ENCODE measurements at places on chromosomes 3 and 15.

- DNase-seq, result no peak
Observed at GRCh38 chr15:89665449-89666181, 10.3 kb upstream of the KIF7 start.

DNA sequence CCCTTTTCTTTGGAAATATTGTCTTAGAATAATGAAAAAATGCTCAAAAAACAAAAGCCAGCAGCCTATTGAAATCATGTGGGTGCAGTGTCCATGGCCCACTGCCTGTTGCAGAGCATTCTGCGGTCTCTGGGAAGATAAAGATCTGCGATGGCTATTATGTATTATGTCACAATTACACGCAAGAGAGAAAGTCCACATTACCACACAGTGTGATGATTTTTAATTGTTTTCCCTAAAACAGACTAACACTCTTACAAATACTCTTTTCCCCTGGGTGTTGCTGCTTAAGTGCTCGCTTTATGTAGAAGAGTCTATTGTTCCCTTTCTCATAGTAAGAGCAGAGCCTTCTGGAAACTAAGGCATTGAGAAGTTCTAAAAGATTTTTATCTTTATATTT lies 32.2 kb downstream of the SSR3 start:
- no peak for DNase-seq

GRCh38 chr15:32885713-32886112 lies 167.9 kb downstream of the GREM1 start:
- DNase-seq, result no peak

DNA sequence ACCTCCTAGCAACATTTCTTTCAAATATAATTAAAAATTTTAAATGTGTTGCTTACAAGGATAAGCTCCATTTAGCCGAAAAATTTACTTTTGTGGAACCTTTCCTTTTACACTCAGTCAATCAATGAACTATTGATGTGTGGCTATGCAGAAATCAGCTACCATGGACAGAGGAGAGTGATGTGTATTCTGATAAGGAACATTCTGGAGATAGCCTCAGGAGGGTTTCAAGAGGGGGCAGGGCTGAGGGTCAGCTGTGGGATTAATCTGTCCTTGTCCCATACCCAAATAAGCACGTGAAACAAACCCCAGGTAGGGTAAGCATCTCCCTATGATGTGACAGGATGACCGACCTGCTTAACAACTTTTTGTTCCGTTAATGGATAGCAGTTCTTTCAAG lies 192.6 kb upstream of the PROK2 start:
- no peak for DNase-seq

DNA sequence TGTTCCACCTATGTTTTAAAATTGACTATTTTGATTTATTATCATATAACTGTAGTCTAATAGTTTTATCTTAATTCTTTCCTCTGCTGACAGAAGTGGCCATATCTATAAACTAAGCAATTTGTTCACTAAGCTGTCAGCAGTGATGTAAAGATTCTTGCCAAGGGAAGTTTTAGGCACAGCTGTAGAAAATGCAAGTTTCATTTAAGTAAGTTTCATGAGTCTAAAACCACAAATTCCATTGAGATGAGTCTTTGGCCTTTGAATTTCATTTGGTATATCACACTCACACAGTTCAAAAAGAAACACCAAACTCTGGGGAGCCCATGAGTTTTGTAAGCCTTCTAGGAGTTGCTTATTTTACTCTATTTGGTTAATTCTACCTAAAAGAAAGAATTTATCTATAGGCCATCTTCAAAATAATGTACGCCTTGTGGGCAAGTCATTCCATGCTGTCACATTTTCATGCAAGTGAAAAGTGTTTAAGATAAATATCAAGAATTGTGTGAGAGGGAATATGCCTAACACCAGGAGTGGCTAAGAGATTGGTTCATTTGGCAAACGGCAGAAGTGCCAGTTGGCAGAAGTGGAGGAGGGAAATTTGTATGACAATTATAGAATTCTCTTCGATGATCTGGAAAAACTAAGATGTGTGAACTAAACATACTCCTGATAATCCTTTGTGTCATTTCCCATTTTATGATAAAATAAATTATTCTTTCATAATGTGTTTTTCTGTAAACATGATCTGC lies 292.9 kb downstream of the ZIC4 start:
- no peak for DNase-seq

DNA sequence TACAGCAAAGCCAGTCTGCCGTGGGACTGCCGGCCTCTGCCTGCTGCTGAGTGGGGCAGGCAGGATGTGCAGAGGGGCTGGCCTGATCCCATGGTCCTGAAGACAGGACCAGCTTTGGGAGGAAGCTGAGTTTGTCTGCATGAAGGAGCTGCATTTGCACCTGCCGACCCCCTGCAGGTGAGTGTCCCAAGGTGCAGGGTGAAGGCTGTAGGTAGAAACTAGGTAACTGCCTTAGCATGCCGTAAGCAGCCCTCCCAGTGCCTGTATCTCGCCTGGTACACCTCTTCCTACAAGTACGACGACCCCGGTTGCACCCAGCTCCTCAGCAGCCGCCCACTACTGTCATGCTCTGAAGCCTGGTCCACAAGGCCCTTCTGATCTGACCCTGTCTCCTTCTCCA lies 34.9 kb downstream of the AMOTL2 start:
- no peak for DNase-seq

- no peak for DNase-seq
Observed at GRCh38 chr3:18556503-18557135, 131.5 kb upstream of the SATB1 start.

DNA sequence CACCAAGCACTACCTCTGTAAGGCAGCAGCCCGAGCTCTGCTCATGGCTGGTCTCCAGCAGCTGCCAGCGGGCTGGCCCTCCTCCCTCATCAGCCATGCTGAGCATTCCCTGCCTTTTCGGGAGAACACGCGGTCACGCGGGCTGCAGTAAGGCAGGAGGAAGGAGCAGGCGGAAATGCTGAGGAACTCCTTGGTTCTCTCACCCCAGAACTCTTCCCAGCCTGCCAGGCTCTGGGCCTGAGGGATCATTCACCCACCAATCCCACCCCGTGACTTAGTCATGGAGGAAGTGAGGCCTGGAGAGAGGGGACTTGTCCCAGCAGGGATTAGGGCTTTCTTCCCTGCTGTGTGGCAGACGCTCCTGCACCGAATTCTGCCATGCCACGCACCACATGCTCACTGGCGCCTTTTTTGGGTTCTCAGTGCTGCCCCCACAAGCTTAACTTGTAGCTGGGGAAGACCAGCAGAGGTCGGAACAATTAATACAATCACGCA lies 42.9 kb upstream of the RPL32 start:
- no peak for DNase-seq

GRCh38 chr3:175059788-175060187 lies 200.7 kb downstream of the NAALADL2 start:
- no peak for DNase-seq

- no peak for DNase-seq
Observed at GRCh38 chr15:67946701-67947100, 106.9 kb upstream of the RNU6-1 start.

DNA sequence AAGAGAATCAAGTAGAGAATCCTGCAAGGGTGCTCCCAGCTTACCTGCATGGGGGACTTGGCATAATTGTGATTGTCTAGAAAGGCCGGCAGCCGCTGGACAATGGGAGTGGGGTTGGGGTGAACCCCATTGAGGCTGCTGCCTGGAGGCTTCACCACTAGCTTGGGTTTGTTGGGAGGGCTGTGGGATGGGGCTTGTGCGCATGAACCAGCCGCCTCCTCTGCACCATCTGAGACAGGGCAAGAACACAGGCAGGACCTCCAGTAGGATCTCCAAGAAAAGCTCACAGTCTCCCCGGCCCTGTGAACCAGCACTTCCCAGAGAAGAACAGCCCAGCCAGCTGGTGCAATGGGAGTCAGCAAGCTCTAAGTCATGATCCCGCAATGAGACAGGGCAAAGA lies 39.8 kb downstream of the SEMA3G start:
- DNase-seq, result no peak

GRCh38 chr3:73733746-73734145 lies 109.0 kb upstream of the PDZRN3 start:
- no peak for DNase-seq

DNA sequence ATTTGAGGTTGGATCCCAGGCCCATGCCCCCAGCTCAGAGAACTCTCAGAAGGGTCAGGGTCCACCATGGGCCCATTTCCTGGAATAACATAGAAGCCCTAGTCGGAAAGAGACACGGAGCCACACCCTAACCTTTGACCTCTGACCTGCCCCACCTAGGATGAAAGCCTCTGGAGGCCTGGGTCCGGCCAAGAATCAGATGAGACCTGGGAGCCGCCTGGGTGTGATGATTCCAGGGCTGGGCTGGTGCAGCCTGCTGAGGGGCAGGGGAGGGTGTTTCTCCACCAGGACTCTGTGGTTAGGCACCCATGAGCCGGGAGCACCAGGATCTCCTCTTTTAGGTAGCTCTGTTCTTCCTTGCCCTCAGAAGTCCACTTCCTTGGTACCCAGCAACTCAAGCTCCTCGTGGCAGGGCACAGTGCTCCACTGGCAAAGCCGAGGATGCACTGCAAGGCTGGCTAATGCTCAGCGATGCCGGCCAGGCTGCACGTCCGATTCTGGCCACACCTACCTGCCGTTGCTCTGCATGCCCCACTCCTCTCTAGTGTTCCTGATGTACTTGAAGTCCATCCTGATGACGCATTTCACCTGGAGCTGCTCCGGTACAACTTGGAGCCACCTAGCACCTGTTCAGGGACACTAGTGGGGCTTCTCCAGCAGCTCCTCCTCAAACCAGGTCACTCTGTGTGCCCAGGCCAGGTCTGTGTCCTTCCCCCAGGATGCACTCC lies 57.4 kb downstream of the ZNF445 start:
- no peak for DNase-seq

GRCh38 chr3:148932972-148933371 lies 58.4 kb upstream of the GYG1 start:
- no peak for DNase-seq

GRCh38 chr3:163382183-163382582 lies 1696.1 kb downstream of the SI start:
- no peak for DNase-seq

- DNase-seq, result no peak
Observed at GRCh38 chr3:58537412-58538301, 667 bp upstream of the ACOX2 start.

GRCh38 chr3:9727041-9727595 lies 4.4 kb upstream of the BRPF1 start:
- no peak for DNase-seq

- no peak for DNase-seq
Observed at GRCh38 chr15:25683911-25684310, 179.2 kb downstream of the ATP10A start.

GRCh38 chr3:16309558-16309957 lies 44.5 kb downstream of the OXNAD1 start:
- no peak for DNase-seq

- DNase-seq, result no peak
Observed at GRCh38 chr15:85089929-85090597, 108.4 kb downstream of the PDE8A start.

- DNase-seq, result no peak
Observed at GRCh38 chr15:79310612-79310984, 314 bp upstream of the TMED3 start.

DNA sequence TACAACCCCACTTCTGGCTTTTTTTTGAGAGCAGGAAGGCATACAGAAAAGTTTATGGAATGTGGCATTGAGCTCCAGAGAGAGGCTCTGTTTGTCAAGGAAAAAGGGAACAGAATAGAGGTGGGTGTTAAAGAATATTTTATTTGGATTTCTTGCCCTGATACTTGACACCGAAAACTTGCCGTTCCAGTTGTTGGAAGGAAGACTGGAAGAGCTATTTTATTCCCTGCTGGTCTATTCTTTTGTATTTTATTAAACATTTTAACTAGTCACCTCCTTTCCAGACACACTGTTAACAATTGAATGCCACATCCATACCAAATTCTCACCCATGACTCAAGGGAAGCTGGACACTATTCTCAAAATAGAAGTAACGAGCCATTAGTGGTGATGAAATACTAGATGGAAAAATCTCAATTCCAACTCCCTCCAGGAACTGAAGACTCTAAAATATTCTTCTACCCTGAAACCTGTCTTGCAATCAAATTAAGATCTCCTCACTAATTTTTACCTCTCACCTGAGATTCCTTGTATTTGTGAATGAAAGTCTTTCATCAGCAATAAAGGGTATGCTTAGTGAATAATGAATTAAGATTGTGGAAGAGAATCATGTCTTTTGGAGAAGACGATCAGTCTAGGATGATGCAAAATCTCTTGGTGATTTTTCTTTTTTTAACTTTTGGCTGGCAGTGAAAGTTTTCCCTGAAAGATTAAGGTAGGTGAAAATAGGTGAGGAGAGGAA lies 28.5 kb downstream of the GREM1 start:
- no peak for DNase-seq

GRCh38 chr3:103511891-103512290 lies 1077.1 kb downstream of the ZPLD1 start:
- no peak for DNase-seq

DNA sequence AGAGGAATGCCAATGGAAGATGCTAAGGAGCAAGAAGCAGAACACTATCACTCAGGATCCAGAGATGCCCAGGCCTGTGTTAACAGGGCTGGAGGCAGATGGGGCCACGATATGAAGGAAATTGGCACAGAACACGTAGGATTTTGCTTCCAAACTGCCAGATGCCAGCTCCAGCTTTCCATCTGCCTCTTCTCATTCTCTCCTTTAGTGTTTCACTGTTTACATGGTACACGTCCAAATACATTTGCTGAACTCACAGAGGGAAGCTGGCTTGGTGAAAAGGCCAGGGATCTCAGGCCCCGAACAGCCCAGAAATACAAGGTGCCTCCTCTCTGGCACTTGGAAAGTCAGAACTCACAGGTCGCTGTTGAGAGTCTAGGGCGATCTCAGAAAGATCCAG lies 187.0 kb downstream of the NTRK3 start:
- DNase-seq, result no peak

GRCh38 chr3:160739079-160739478 lies 17.0 kb upstream of the PPM1L start:
- DNase-seq, result no peak

DNA sequence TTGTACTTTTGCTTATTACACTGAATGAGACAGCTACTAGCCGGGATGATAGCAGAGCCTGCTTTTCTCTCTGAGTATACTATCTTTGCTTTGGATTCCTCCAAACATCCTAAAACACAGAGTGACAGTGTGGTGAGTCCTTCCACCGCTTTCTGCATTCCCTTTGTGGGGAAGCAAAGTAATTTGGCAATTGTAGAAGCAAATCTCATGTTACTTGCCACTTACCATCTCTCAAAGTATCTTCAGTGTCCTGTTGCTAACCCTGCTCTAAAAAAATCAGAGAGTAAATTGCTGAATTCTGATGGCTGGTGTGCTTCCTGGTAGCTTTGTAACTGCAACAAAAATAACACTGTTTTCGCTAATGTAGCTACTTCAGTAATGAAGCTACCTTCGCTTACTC lies 92.4 kb upstream of the LRRFIP2 start:
- DNase-seq, result no peak

- no peak for DNase-seq
Observed at GRCh38 chr15:57667171-57667849, 39.2 kb upstream of the POLR2M start.

GRCh38 chr3:127152684-127153505 lies 40.0 kb upstream of the PRR23E start:
- no peak for DNase-seq

DNA sequence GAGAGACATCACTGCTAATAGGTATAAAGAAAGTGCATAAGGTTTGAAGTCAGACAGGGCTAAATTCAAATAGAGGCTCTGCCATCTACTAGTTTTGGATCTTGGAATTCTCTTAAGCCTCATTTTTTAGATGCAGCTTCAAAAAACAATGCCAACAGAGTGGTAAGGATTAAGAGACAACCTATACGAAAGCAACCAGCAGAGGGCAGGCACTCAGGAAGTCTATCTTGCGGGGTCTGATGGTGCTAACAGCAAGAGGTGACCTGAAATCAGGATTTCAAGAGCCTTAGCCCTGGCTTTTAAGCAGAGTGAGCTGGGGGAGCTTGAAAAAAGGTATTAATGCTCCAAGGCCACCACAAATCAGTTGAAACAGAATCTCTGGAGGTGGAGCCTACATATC lies 40.7 kb downstream of the LDHAL6B start:
- no peak for DNase-seq

Data from NCI-H1048 (cell line).